NCI-H2029 (cell line): ENCODE measurements at places on chromosomes 3 and 15.

DNA sequence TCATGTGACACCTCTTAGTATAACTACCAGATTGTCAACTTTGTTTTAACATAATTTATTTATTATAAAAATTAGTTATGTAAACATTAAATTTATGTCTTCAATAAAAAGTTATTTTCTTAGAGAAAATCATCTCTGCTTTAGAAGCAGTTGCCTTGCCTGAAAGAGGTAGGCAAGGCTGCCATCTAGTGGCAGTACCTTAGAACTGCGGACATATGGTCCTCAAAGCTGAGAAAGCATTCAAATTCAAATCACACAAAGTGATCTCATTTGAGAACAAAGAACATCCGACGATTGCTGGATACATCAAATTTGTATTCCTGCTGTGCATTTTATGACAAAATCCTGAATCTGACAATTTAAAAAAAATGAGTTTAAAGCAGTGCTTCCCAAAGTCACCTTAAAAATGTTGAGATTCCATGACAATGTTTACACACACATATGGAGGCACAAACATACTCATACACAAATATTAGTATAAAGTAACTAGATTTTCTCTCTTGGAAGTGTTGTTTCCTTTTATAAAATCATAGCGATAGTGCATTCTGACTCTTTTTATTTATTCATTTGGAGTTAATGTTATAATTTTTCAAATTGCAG lies 617.4 kb downstream of the CADM2 start:
- DNase-seq, result peak; percentile 14

DNA sequence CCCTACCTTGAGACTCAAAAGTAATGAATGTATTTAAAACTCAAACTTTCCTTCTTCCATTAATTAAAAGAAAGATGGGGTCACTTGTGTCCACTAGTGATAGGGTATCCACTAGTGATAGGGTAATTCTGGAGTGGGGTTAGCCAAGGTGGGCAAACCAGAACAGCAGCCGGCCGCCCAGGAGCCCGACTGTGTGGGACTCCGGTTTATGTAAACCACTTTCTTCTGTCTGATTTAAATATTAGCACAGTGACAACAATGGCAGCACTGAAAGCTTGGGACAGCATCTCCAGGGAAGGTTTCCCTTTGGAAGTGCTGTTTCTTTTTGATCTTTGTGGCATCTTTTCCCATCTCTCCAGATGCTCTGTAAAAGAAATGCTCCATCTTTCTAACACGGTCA lies 722 bp downstream of the MYZAP start:
- DNase-seq, result no peak

- DNase-seq, result no peak
Observed at GRCh38 chr3:113204371-113204770, 7.0 kb upstream of the BOC start.

GRCh38 chr3:175272392-175272791 lies 413.3 kb downstream of the NAALADL2 start:
- DNase-seq, result no peak

GRCh38 chr3:133989936-133990702 lies 39.6 kb downstream of the SLCO2A1 start:
- DNase-seq, result no peak

DNA sequence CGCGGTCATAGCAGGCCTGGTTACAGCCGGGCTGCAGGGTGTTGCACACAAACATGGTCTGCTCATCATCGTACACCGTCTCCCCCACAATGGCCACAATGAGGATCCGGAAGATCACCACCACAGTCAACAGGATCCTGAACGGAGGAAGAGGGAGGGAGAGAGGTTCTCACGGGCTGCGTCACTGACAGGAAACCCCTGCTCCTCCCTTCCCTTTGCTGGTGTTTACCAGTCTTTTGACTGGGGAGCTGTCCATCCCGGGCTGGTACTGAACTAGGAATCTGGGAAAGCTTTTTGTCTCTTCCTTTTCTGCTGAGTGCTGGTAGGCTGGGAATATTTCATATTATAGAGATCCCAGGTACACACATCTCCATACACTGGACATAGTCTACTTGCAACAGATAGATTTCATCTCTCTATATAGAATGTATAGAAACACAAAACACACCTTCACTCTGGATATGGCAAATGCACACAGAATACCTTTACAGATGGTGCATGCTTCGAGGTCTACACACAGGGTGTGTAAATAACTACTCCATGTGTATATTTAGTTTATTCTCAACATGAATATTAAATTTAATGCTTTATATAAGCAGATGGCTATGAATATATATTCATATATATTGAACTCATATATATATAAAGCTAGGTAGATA lies 1.4 kb downstream of the GJD2 start:
- DNase-seq, result no peak

DNA sequence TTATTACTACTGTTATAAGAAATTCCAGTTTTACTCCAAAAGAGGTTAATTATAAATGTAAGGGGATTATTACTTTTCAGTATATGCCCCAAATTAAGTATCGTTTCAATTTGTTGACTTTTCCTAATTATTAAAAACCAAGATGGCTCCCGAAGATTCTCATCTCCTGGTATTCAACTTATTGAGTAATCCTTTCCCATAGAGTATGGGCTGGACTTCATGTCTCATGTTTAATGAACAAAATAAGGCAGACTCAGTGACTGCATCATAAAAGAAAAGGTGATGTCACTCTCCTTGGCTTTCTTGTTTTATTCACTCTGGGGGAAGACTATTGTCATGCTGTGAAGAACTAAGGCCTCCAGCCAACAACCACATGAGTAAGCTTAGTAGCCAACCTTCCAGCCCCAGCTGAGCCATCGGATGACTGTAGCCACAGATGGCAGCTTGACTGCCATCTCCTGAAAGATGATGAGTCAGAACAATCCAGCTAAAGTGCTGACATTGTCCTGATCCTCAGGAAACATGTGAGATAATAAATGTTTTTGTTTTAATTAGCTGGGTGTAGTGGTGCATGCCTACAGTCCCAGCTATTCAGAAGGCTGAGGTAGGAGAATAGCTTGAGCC lies 17.3 kb downstream of the IGF2BP2 start:
- DNase-seq, result no peak

- DNase-seq, result no peak
Observed at GRCh38 chr3:61387817-61388216, 136.6 kb upstream of the FHIT start.

- peak; percentile 54 for DNase-seq
Observed at GRCh38 chr15:59178151-59178695, 28.4 kb upstream of the LDHAL6B start.

DNA sequence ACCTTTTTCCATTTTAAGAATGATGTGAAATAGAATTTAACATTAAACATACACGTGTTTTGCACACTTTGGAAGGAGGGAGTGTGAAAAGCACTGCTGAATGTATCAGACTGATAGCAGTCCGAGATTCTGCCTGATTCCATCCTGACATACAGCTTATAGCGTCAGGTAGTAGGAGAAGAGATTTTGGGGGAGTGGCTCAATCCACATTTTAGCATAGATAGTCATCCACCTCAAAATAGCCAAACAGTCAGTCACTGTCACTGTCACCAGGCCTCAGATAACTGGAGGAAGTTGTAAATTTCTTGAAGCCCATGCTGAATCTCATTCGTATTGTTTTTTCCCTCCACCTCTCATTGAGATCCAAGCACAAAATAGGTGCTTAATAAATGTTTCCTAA lies 35.4 kb upstream of the ARHGEF26 start:
- DNase-seq, result no peak

DNA sequence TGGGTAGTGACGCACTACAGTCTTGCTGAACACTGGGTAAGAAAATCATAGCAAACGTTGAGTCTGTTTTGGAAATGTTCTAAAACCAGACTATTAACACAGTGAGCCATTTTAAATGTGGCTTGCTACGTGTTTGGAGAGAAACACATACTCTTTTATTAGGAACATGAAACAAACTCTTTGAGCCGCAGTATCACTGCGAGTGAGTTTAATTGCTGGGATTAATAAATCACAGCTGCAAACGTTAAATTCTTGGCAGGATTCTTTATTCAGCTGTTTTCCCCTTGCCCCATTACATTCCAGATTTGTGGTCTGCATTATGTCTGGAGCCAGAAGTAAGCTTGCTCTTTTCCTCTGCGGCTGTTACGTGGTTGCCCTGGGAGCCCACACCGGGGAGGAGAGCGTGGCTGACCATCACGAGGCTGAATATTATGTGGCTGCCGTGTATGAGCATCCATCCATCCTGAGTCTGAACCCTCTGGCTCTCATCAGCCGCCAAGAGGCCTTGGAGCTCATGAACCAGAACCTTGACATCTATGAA lies 33.6 kb downstream of the BTD start:
- no peak for DNase-seq

GRCh38 chr15:101149864-101150722 lies 101.8 kb downstream of the CHSY1 start:
- no peak for DNase-seq

- DNase-seq, result no peak
Observed at GRCh38 chr15:69316291-69316690, 17.6 kb downstream of the PAQR5 start.

DNA sequence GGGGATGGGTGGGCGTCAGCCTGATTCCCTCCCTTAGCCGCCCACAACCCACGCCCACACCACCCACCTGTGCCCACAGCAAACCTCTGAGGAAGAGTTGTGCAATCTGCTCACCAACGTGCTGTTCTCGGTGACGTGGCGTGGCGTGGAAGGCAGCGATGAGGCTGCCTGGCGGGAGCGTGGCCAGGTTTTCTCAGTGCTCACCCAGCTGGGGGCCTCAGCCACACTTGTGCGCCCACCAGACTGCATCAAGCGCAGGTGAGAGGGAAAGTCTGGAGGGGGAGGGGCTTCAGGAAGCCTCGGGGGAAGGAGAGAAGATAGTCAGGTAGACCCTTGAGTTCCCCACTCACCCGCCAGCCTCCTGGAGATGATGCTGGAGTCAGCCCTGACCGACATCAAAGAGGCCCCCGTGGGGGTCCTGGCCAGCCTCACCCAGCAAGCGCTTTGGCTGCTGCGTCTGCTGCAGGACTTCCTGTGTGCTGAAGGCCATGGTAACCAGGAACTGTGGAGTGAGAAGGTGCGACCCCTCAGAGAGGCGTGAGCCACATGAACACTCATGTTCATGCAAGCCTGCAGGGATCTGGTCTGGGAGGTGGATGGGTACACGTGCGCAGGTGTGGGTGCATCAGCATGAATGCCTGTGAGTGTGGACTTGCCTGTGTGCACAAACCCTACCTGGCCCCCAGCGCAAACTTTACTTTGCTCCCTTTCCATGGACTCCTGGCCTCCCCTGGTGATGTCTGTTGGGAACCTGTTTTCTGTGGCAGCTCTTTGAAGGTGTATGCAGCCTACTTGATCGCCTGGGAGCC lies 21.7 kb downstream of the NBEAL2 start:
- DNase-seq, result no peak

DNA sequence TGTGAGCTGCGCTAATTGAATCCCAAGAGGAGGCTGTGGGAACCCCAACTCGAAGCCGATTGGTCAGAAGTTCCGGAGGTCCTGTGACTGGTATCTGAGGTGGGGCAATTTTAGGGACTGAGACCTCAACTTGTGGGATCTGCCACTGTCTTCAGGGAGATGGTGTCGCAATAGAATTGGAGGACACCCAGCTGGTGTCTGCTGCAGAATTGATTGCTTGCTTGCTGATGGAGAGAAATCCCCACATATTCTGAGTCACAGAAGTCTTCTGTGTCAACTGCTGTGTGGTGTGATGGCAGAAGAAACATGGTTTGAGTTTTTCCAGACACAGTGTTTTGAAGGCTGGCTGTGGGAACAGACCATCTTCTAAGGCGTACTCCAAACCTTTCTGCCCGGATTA lies 99.7 kb upstream of the PLXNA1 start:
- no peak for DNase-seq

- no peak for DNase-seq
Observed at GRCh38 chr15:47796830-47797229, 79.5 kb downstream of the SEMA6D start.

DNA sequence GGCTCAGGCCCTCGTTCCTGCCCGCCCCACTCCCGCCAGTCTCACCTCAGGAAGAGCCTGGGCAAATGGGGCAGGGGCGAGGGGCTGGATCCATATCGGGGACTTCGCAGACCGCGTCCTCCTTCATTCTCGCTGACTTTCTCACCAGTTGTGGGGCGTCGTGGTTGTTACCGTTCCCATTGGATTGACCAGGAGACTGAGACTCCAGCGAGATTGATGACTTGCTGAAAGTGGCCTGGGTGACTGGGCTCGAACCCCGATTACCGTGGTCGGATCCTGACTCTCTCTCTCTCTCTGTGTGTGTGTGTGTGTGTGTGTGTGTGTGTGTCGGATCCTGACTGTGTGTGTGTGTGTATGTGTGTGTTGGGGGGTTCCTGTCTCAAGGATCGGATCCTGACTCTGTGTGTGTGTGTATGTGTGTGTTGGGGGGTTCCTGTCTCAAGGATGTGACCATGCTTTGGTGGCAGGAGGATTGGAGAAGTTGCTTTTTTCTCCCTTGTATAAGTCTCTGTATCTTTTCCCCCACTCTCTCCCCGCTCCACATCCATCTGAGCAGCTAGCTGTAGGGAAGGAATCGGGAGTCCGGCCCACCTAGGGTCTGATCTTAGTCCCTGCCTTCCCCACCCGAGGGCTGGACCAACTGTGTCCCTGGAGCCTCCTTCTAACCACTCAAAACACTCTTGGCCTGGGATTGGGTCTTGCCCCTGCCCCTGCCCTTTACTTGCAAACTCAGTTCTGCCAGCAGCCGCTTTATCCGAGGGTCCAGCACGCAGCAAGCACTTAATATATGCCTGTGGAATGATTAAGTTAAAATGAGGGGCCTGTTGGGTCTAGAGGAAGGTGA lies 603 bp downstream of the PLEKHO2 start:
- no peak for DNase-seq

- no peak for DNase-seq
Observed at GRCh38 chr3:178686826-178687225, 150.6 kb downstream of the KCNMB2 start.

- DNase-seq, result no peak
Observed at GRCh38 chr3:172585954-172586353, 62.7 kb upstream of the TNFSF10 start.

GRCh38 chr3:23664459-23664858 lies 141.3 kb upstream of the UBE2E1 start:
- no peak for DNase-seq

DNA sequence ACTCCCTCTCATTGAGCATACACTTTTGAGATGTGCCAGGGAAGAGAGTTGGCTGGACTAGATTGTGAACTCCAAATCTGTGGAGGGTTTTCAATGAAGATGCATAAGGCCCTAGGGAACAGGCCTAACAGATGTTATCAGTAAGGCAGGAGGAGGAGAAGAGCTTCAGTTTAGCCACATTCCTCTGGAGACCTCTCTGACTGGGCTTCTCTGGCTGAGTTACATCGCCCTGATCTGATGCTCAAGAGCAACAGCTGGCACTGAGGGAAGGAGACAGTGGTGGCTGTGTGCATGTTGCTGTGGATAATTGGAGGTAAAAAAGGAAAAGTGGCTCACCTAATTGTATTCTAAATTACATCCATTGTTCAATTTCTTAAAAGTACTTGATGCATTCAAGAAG lies 206.4 kb upstream of the CFAP20DC start:
- no peak for DNase-seq
